Kidney epithelial cell (primary cell): ENCODE measurements at places on chromosomes 5 and 9. TPM values are rescaled to one million over a fixed set of nuclear protein-coding genes. Genes with fewer than 3 reads are reported as not detected.

The ABHD17B gene
- total RNA-seq, result 19.4 and 19.6 TPM in 2 replicates

The CENPH gene
- 11.5 and 13.3 TPM in 2 replicates for total RNA-seq

The TERT gene
- 0.21 TPM in 1 of 2 replicates, not detected in the other for total RNA-seq

The SLC27A6 gene
- 1.2 and 1.6 TPM in 2 replicates for total RNA-seq

The OR1J2 gene
- total RNA-seq, result not detected in 2 replicates

The BSPRY gene
- total RNA-seq, result 9.1 and 9.6 TPM in 2 replicates

The PDE8B gene
- 0.21 and 0.33 TPM in 2 replicates for total RNA-seq

The IL13 gene
- total RNA-seq, result not detected in 2 replicates

The MRPS30 gene
- 131 and 136 TPM in 2 replicates for total RNA-seq

The MLANA gene
- total RNA-seq, result not detected in 2 replicates

The LMAN2 gene
- total RNA-seq, result 279 and 308 TPM in 2 replicates

The WDR31 gene
- total RNA-seq, result 2.7 and 3.0 TPM in 2 replicates

The ANKRD34B gene
- total RNA-seq, result 1.5 and 2.2 TPM in 2 replicates

The ARL14EPL gene
- total RNA-seq, result not detected in 2 replicates

The CMYA5 gene
- total RNA-seq, result 0.96 and 2.9 TPM in 2 replicates

The CD14 gene
- 0.29 and 1.9 TPM in 2 replicates for total RNA-seq

The GABRA1 gene
- not detected in 2 replicates for total RNA-seq

The CACFD1 gene
- total RNA-seq, result 24.4 and 24.6 TPM in 2 replicates

The SOHLH1 gene
- not detected in 2 replicates for total RNA-seq

The DRD1 gene
- 0.07 TPM in 1 of 2 replicates, not detected in the other for total RNA-seq

The RNF44 gene
- 31.2 and 36.6 TPM in 2 replicates for total RNA-seq

The CERCAM gene
- 105 and 114 TPM in 2 replicates for total RNA-seq

The OLFM1 gene
- total RNA-seq, result 0.96 and 2.1 TPM in 2 replicates

The PCA3 gene
- not detected in 2 replicates for total RNA-seq

The RGS7BP gene
- not detected in 2 replicates for total RNA-seq

The SURF2 gene
- 38.7 and 51.5 TPM in 2 replicates for total RNA-seq

The PCDHB8 gene
- total RNA-seq, result 0.34 and 0.84 TPM in 2 replicates

The FCN1 gene
- not detected in 2 replicates for total RNA-seq

The EGFLAM gene
- total RNA-seq, result 2.0 and 3.5 TPM in 2 replicates

The LCN12 gene
- 1.2 TPM in 1 of 2 replicates, not detected in the other for total RNA-seq

The TLR4 gene
- total RNA-seq, result 5.2 and 5.9 TPM in 2 replicates

The PRDM9 gene
- total RNA-seq, result 0.07 TPM in 1 of 2 replicates, not detected in the other

The UBE2QL1 gene
- total RNA-seq, result 0.17 and 0.34 TPM in 2 replicates
